CD8-positive, alpha-beta memory T cell (primary cell): ENCODE measurements at places on chromosomes 13 and 19. TPM values are rescaled to one million over a fixed set of nuclear protein-coding genes. Genes with fewer than 3 reads are reported as not detected.

The CYP2F1 gene
- not detected for polyA plus RNA-seq

The CEACAM16 gene
- not detected for polyA plus RNA-seq

The CLIP3 gene
- polyA plus RNA-seq = 0.39 TPM

The SIGLEC10 gene
- 1.1 TPM for polyA plus RNA-seq

The IL4I1 gene
- 13.1 TPM for polyA plus RNA-seq

The NBEA gene
- 0.14 TPM for polyA plus RNA-seq

The SPACA4 gene
- polyA plus RNA-seq = not detected

The CEACAM5 gene
- polyA plus RNA-seq = not detected

The ZNF677 gene
- polyA plus RNA-seq = 21.2 TPM

The KLK4 gene
- not detected for polyA plus RNA-seq

The BST2 gene
- 192 TPM for polyA plus RNA-seq

The PSG5 gene
- not detected for polyA plus RNA-seq

The ICAM4 gene
- 0.95 TPM for polyA plus RNA-seq

The SIGLEC11 gene
- not detected for polyA plus RNA-seq

The TICAM1 gene
- polyA plus RNA-seq = 13.8 TPM

The DCLK1 gene
- polyA plus RNA-seq = not detected

The UCHL3 gene
- polyA plus RNA-seq = 47.3 TPM

The PNMA8A gene
- polyA plus RNA-seq = not detected

The WDR88 gene
- polyA plus RNA-seq = 0.25 TPM

The ZNF493 gene
- 15.7 TPM for polyA plus RNA-seq

The KLK12 gene
- not detected for polyA plus RNA-seq

The DENND1C gene
- polyA plus RNA-seq = 93.2 TPM

The ANGPTL8 gene
- polyA plus RNA-seq = not detected

The C19orf85 gene
- not detected for polyA plus RNA-seq

The LIM2 gene
- polyA plus RNA-seq = 0.38 TPM

The MYBPC2 gene
- not detected for polyA plus RNA-seq

The DAND5 gene
- polyA plus RNA-seq = not detected

The FCAR gene
- polyA plus RNA-seq = not detected
